ENCODE measurements at places on chromosomes 1 and 21.

DNA sequence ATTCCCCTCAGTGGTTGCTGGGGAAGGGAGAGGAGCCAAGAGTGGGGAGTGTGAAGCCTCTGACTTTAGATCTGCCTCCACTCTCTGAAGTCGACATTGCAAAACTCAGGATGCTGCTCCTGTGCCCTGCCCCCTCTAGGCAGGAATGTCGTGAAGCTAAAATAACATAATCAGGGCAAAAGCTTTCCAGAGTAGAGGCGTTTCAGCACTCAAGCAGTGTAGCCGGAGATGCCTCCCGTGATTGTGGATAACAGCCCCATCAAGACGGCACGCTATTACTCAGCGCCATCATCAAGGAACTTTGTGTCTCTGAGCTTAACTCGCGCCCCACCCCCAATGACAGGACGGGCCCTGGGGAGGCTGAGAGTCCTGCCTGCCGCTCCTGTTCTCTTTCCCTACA lies 60.0 kb downstream of the FBXO2 start:
- DNase-seq = no peak

DNA sequence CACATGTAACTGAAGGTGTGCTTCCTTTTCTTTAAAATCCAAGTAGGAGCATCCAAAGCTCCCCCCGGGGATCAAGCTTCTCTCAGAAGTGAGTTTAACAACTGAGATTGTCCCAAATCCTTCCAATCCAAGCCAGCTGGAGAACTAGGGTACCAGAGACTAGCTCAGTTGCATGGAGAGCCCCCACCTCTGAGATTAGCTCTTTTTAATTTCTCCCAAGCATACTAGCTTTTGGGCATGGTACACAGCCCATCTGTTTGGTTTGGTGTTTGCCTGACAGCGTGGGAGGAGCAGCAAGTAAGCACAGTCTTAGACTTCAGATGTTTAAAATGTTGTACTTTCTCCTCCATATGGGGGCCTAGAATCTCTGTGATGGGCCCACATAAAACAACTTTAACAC lies 142.8 kb downstream of the ASTN1 start:
- no peak for DNase-seq

DNA sequence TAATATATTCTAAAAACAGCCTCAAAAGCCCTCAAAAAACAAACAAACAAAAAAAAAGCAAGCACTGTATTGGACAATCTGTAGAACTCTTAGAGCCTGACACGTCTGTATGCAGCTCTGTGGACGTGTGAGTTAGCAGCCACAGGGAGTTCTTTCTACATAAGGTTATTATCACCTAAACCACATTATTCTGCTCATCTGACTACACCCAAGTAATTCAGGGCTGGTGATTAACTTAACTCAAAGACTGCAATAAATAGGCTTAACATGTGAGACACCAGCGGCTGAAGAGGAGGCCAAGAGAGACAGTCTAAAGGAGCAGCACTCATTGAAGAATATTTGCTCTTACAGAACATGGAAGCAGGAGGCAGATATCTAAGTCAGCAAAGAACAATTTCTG lies 316.0 kb downstream of the VAV3 start:
- DNase-seq = peak; percentile 1

DNA sequence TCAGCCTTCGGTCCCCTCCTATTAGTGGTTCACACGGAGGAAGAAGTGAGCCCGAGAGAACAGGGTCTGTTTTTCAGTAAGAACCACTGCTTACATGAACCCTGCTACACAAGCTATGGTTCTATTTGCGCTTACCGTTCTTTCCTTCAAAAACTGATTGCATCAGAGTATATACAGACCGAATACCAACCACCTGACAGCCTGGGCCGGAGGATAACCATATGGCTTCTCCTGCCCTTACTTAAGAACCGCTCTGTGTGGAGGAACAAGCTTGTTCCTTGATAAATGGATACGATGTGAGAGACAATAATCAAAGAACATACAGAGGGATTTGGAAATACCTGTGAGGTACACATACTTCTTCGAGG lies 1.1 kb upstream of the KCNT2 start:
- no peak for DNase-seq

GRCh38 chr1:233386336-233386735 lies 58.8 kb downstream of the MAP3K21 start:
- no peak for DNase-seq

DNA sequence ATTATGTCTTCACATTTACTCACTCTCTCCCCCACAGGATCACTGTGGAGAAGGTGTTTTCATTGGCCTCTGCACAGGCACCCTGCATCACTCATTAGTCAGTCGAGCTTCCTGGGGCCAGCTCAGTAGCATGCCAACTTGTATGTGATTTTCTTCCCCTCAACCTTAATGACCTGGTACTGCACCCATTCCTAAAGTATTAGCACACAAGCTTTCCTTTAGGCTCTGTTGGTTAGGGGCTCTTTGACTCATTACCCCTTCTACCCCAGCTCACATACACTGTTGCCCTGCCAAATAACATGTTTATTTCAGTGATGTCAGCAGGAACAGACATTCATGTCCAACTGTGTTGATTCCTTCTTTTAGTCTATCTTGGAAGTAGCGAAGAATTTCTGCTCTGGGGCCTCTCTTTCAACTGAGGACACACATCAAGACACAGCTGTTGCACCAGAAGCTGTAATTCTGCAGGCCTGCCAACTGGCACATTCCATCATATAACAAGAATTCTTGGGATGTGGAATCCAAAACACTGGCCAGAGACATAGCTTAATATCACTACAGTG lies 603.5 kb upstream of the ADAMTS5 start:
- DNase-seq = no peak

DNA sequence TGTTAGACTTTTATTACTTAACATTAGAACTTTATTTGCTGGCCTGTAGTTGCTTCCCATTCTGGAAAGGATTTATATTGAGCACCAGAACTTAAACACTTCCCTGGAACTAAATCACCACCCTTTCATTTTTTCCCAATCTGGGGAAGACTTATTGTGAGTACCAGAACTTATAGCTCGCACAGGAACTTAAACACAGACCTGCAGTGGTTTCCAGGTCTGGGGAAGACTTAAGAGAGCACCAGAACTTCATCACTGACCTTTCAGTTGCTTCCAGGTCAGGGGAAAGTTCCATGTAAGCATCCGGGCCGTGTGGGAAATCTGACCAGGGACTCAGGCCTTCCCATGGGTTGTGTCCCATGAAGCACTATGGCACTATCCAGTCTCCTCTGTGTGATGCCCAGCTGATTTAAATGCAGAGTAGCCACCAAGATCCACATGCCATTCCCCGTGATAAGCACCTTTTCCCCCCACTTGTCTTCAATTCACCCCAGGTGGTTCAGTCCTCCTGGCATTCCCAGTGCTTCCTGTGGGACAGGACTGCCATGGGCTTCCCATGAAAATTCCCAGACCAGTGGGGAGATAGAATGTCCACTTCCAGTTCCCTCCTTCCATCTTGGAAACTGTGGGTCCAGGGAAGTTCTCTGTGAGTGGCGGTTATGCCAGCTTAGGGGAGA lies 48.9 kb downstream of the C4BPA start:
- no peak for DNase-seq

- DNase-seq = no peak
These were observed 2.0 kb downstream of the SV2A start for GRCh38 chr1:149915429-149916192.

- no peak for DNase-seq
These were observed 106.3 kb downstream of the HIVEP3 start for GRCh38 chr1:41812453-41812852.

DNA sequence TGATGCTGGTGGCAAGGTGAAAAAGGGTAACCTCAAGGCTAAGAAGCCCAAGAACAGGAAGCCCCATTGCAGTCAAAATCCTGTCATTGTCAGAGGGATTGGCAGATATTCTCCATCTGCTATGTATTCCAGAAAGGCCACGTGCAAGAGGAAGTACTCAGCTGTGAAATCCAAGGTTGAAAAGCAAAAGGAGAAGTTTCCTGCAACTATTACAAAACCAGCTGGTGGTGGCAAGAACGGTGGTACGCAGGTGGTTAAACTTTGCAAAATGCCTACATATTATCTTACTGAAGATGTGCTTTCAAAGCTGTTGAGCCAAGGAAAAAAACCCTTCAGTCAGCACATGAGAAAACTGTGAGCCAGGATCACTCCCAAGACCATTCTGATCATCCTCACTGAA lies 13.7 kb upstream of the VPS45 start:
- no peak for DNase-seq

GRCh38 chr1:79604490-79605198 lies 598.1 kb upstream of the ADGRL4 start:
- no peak for DNase-seq

GRCh38 chr1:207079706-207080241 lies 8.9 kb upstream of the C4BPB start:
- no peak for DNase-seq

- DNase-seq = peak; percentile 37
These were observed 31.4 kb upstream of the WASF2 start for GRCh38 chr1:27521336-27521831.

- no peak for DNase-seq
These were observed 47.6 kb downstream of the KCNJ6 start for GRCh38 chr21:37868446-37869295.

GRCh38 chr1:38064197-38064903 lies 17.8 kb upstream of the POU3F1 start:
- DNase-seq = no peak

- DNase-seq = no peak
These were observed 30.0 kb downstream of the WNT3A start for GRCh38 chr1:228036701-228037231.

GRCh38 chr21:42414928-42415769 lies 11.4 kb downstream of the UBASH3A start:
- peak; percentile 90 for DNase-seq

GRCh38 chr1:229088711-229089110 lies 182.2 kb upstream of the RAB4A start:
- DNase-seq = no peak

GRCh38 chr21:27277110-27277509 lies 310.2 kb upstream of the ADAMTS5 start:
- no peak for DNase-seq

GRCh38 chr1:69139007-69139406 lies 428.7 kb upstream of the LRRC7 start:
- DNase-seq = no peak

DNA sequence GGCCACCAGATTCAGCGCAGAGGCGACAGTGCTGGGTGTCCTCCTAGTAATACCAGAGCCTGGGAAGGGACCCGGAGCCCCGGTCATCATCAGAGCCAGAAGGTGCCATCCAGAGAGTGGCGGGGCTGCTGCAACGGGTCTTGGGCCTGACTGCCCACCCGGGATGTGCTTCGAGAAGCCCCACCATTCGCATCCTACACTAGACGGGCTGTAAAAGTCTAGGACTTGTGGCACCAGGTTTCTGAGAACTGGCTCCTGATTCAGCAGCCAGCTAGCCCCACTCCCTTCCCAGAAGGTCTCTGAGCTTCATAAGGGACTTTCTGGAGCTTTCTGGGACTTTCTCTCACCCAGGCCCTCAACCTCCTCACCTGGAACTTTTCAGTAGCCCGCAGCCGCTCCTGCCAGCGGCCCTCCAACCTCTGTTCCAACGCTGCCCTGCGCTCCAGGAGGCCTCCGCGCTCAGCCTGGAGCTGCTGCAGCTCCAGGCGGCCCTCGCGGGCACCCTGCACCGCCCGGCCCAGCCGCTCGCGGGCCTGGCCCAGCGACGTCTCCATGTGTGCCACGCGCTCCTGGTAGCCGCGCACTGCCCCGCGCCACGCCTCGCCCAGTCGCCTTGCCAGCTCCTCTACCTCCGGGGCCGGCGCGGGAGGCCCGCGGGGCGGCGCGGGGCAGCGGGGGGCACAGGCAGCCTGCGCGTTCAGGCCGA lies 940 bp downstream of the NES start:
- DNase-seq = no peak

GRCh38 chr1:155859881-155860871 lies 809 bp downstream of the SYT11 start:
- peak; percentile 77 for DNase-seq

- no peak for DNase-seq
These were observed 388.7 kb downstream of the ST6GALNAC3 start for GRCh38 chr1:76463278-76463677.

- no peak for DNase-seq
These were observed 48.5 kb downstream of the SCCPDH start for GRCh38 chr1:246772686-246773085.

GRCh38 chr1:6025269-6026094 lies 20.2 kb upstream of the KCNAB2 start:
- DNase-seq = peak; percentile 16

DNA sequence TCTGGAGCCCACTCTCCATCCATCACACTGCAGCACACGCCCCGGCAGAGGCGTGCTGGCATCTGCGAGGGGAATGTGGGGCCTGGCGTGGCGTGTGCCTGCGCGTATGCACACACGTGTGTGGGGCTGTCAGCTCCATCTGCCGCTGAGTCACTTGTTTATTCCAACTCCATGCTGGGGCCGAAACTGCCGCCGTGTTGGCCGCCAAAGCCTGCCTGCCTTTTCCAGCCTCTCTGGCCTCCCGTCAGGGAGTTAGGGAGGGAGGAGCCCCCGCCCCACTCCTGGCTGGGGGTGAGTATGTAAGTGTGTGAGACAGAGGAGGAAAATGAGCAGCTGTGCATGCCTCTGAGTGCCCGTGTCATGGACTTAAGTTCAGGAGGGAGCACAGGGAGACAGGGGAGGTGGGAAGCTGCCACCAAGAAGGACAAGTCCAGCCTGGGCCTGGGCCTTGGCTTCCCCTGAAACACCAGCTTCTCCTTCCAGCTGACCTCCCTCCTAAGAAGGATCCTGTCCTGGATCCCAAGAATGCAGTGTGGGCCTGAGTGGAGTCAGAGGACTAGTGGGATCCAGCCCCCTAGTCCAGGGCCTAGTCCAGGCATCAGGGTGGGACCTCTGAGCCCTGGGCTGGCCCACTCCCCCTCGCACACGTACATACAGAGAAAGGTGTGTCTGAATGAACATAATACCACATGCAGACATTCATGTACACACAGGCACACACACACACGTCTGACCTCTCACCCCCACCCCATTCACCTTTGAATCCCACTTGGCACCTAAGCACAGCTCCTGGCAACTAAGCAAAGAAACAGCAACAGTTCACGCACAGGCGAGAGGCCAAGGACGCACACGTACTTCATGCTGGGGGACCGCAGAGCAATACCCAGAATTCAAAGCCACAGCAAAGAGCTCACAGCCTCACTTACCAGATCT lies 24.7 kb downstream of the MEF2D start:
- DNase-seq = no peak

DNA sequence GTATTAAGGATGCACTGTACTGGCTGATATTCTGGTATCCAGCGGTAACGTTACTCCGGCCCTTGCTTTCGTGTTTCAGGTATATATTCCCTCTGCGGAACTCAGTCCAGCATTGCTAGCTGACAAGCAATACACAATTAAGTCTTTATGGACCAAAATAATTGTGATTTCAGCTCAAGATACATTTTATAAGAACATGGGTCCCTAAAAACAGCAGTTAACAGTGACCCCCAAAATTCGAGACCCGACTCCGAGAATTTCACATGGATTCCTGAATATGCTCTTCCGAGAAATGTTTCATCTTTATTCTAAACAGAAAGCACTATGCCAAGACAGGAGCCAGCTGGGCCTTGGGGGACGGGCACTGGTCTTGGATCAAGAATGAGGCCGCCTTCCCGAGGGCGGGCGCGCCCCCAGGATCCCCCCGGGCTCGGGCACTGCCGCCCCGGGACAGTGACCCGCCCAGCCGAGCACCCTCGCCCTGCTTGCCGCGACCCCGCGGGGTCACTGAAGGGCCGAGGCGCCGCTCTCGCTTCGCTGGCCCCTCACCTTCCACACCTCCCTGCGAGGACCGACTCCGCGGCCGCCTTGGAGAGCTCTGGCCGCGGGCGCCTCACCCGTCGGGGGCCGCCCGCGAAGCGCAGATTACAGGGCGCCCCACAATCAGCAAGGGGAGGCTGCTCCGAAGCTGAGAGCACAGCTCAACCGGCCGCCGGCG lies 610 bp downstream of the SCYL3 start:
- peak; percentile 31 for DNase-seq

Measured in CD4-positive, alpha-beta T cell treated with Interleukin-15 for 4 hours (primary cell).